ENCODE measurements at places on chromosomes 13 and 19. TPM values are rescaled to one million over a fixed set of nuclear protein-coding genes. Genes with fewer than 3 reads are reported as not detected.

The ELL gene
- 22.1 TPM for total RNA-seq

The FXYD7 gene
- total RNA-seq: not detected

- DNase-seq: no peak
Observed at GRCh38 chr13:87677043-87677495, 5.9 kb downstream of the SLITRK5 start.

DNA sequence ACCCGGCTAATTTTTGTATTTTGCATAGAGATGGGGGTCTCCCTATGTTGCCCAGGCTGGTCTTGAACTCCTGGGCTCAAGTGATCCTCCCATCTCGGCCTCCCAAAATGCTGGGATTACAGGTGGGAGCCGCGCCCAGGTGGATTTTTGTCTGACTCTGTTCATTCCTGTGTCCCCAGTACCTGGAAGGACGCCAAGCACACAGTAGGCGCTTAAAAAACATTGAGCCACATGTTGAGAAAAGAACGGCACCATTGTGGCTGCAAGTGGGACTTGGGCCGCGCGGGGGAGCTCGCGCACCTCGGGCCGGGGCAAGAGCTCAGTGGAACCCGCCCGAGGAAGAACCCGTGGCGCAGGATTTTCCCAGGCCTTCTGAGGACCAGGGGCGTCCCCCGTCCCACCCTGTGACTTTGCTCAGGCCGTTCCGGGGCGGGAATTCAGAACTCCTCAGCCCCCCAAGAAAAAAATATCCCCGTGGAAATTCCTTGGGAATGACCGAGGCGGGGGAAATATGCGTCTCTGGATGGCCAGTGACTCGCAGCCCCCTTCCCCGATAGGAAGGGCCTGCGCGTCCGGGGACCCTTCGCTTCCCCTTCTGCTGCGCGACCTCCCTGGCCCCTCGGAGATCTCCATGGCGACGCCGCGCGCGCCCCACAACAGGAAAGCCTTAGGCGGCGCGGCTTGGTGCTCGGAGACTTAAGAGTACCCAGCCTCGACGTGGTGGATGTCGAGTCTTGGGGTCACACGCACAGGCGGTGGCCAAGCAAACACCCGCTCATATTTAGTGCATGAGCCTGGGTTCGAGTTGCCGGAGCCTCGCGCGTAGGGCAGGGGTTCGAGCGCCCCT, 1.4 kb upstream of the ICAM1 start:
- peak; percentile 85 for DNase-seq

DNA sequence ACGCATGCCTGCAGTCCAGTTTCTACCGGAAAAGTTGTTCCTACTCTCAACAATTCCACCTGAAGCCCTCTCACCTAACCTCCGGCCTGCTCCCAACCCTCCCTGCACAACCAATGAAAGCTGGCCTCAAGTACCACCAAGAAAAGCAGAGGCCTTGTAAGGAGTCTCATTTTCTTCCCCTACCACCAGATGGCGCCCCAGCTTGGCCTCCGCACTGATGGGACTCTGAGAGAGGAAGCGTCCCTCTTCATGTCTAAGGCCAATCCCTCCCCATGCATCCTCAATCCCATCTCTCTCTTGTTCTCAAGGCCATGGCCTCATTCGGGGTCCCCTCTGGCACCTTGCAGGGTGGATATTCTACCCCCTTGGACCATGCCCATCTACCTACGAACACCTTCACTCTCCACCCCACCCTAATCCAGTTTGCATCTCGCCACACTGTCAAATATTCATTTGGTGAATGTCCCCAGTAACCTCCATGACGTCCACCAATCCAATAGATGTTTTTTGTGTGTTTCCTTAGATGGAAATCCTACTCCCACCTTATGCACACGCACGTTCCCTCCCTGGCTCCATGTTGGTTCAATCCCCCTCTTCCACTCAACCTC, 412.8 kb downstream of the ZNF536 start:
- peak; percentile 49 for DNase-seq

- no peak for DNase-seq
Observed at GRCh38 chr19:51531349-51532315, at the start of gene SIGLEC6. SIGLEC6 (minus strand) TSS chr19:51531670; CDS start chr19:51531648, 22 bp downstream.
